ENCODE measurements at places on chromosomes 11 and 22.

GRCh38 chr11:31160504-31161422, 208.8 kb downstream of the DCDC1 start:
- DNase-seq: no peak

DNA sequence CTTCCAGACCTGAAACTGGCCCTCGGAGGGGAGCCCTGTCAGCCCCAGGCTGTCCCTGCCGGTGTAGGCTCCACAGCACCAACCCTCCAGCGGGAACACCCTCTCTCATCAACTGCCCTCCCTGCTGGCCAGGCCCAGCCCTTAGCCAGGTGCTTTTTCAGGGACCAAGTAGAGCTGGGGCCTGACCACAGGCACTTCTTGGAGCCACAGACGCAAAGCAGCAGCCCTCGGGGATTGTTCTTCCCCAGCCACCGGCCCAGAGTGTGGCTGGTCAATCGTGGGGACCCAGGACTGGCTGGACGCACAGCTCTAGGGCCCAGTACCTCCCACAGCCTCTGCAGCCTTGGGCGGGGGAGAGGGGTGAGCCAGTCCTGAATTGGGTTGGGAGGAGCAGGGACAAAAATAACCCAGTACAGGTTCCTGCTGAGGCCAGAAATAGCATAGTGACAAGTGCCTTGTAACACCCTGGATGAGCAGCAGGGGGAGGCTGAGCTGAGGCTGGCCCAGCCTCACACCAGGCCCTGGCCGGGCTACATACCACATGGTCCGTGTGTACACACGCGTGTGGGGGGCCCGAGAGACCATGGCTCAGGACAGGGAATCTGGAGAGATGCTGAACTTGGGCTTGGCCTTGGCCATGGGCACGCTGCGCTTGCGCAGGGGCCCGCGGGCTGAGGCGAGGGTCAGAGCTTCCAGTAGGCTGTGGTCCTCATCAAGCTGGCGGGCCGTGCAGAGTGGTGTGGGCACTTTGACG, 2.0 kb downstream of the KCNJ11 start:
- DNase-seq: peak; percentile 55

- no peak for DNase-seq
These were observed 197.5 kb downstream of the LARGE1 start for GRCh38 chr22:33722816-33723215.

DNA sequence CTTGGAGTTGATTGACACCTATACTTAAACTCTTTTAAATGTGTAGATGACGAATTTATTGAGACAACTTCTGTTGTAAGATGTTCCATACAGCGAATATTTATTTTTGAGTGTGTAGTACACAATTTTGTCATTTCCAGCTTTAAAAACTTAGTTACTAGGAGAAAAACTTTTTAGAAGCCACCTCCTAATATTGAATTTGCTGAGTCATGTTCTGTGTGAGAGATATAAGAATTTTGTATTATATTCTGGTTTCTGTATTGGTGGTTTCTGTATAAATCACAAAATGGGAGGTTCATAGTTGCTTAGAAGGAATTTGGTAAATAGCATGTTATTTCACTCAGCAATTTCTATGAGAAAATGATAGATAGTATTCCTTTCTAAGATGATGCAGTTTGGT, 171.3 kb downstream of the WNT11 start:
- DNase-seq: no peak

DNA sequence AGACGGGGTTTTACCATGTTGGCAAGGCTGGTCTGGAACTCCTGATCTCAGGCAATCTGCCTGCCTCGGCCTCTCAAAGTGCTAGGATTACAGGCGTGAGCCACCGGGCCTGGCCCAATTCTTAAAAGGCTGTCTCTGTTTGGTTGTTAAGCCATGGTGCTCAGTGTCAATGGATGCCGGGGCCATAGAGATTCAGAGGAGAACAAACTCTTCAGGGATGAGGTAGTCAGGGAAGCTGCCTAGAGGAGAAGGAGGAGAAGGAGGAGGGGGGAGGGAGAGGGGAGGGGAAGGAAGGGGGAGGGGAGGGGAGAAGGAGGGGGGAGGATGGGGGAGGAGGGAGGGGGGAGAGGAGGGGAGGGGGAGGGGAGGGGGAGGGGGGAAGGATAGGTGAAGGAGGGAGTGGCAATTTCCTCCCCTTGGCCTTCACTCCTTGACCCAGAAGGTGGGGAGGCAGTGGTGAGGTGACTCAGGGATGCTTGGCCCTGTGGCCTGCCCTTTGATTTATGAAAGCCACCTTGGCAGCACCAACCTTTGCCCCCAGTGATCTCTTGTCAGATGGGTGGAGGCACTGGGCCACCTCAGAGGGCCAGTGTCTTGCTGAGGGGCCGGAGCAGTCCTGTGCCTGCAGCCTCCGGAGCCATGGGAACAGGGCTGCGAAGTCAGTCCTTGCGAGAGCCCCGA, at the start of gene C11orf86:
Gene C11orf86, plus strand, starts transcription at position 581 of the 681 bp plus-strand sequence. Its CDS starts 59 bp downstream, at position 640.
- DNase-seq: no peak

GRCh38 chr11:46520971-46521745, 72.7 kb downstream of the AMBRA1 start:
- DNase-seq: no peak

- no peak for DNase-seq
These were observed 59.7 kb upstream of the LMO1 start for GRCh38 chr11:8323161-8323935.

DNA sequence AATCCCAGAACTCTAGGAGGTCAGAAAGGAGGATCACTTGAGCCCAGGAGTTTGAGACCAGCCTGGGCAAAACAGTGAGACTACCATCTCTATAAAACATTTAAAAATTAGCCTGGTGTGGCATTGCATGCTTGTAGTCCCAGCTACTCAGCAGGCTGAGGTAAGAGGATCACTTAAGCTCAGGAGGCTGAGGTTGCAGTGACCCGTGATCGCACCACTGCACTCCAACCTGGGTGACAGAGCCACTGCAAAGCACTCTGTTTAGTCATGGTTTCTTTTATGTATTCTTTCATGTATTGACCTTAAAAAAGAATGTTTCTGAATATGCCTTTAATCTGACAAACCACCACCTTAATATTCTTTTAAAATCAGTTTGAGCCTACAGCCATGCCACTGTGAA, 52.2 kb downstream of the BIRC2 start:
- no peak for DNase-seq

DNA sequence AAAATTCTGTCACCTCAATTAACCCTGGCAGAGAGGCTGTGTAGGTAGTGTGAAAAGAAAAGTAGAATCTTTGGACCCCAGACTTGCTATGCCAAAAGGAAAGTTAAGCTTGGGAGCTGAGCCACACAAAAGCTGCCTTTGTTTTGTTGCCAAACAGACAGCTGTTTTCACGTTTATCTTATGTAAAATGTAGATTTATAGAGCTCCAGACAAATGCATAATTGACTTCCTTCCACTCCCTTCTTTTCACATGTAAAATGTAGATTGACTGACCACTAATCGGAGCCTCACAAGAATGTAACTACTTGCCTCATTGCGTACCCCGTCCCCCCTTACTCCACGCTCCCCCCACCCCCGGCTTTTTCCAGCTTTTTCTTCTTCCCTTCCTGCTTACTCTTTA, 2302.2 kb upstream of the RAG2 start:
- DNase-seq: no peak

DNA sequence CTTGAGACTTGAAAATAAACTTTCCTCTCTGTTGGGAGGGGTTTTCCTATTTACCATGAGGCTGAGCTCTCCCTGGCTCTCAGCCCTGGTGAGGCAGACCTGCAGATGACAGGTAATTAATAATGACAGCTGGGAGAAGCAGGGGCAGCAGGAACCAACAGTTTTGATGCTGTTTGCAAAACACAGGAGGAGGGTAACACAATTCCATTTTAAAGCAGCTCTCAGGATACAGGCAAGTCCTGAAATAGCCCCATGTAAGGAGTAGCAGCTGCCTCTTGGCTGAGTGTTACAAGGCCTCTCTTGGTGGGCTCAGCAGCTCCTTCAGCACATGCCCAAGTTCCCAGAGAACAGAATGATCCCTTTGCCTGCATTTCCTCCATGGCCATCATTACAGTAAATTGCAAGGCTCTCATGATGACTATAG, 13.3 kb downstream of the PARVA start:
- DNase-seq: no peak

DNA sequence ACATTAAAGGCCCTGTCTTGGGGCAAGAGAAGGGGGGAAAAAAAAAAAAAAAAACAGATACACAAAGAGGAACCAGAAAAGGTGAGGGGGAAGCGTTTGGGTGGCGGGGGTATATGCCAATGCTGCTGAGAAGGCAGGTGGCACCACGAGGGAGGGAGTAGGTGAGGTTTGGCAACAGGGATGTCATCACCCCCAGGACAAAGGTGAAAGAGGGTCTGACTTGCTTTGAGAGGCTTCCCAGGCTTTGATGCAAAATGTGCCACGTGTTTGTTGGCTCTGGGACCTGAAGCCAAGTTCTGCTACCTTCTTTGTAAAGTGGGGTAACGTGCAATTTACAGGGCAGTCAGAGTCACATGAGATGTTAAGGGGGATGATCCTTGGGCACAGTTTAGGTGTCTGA, 4.1 kb downstream of the YPEL1 start:
- no peak for DNase-seq

GRCh38 chr11:46118702-46119351, 2.4 kb downstream of the PHF21A start:
- no peak for DNase-seq

DNA sequence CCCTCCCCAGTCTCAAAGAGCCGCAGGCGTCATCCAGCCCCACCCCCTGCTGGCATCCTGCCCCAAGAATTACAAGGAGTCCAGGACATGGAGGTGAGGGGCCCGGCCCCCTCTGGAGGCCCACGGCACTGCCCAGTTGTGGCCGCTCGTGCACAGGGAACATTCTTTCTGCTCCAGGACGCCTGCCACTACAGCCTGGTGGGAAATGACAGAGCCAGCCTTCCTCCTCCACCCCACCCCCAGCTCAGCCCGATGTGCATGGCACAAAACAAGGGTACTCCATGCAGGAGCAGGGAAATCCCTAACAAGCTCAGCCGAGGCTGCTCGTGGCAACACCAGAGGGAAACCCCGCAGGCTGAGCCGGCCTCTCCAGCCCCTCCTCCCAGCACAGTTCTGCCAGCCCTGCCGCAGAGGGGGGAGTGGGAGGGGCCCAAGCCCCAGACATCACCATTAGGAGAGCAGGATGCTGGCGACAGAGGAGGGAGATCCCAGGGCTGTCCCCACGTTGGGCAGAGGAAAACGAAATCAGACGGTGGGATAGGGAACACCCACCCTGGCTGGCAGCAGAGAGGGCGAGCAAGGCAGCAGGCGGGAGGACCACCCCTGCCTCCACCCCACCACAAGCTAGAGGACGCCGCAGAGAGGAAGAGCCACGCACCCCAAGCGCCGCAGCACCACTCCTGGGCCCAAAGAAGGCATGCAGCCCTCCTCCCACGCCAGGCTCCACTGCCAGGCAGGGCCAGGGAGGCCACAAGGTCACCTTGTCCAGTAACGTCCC, 10.0 kb downstream of the IGSF9B start:
- peak; percentile 65 for DNase-seq

DNA sequence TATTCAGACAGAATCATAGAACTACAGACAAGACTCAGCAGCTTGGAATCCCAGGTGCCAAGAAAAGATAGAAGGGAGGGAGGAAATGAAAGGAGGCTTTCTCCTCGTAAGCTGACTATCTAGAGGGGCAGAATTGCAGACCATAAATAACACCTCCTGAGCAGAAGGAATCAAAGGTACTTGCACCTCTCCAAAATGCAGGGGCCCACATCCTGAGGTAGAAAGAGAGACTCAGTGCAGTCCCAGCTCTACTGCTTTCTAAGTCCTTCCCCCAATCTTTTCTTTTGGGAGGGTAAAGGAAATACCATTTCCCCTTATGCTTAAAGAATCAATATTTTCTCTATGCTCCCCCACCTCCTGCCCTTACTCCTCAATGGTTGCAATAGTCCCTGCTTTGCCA, 55.2 kb downstream of the SYTL2 start:
- no peak for DNase-seq

DNA sequence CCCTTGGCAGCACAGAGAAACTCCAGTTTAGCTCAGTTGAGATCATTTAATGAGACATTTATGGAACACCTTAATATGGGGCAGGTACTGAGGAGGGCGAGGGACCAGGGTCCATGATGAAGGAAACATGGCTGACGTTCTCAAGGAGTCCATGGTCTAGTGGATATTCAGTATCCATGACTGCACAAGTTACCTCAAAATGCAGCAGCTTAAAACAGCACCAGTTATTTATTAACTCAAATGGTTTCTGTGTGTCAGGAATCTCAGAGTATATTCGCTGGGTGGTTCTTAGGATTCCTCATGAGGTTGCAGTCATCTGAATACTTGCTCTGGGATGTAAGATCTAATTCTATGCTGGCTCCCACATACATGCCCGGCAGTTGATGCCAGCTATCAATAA, 346.8 kb downstream of the LARGE1 start:
- DNase-seq: no peak

DNA sequence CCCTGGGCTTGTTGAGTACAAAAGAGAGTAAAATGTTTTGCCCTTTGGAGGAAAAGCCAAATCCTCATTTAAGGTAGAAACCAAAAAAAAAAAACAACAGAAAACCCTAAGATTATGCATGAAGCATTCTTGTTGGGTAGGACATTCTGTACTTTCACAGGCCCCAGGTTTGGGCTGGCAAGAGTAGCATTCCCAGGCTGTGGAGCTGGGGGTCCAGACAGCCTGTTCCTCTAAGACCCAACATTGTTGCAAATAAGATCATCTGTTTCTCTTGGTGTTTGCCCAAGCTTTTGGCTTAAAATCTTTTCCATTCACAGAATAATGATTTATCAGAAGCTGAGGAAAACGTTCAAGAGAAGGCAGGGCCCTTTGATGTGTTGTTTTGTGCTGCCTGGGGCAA, 123.8 kb downstream of the MICAL2 start:
- no peak for DNase-seq

DNA sequence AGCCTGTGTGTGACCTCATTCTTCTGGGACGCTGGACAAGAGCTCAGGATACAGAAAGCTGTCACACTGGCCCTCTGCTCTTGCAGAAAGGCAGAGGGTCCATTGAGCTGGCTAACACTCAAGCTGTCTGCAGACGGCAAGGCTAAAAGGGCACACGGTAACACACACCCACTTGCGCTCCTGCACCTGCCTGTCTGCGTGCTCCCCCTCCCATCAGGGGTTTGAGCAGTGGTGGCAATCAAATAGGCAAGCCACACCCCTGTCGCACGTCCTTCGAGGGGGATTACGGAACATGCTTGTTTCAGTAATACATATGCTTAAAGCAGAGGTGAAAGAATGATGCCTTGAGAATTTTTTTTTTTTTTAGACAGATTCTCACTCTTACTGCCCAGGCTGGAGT, 7.1 kb upstream of the QSER1 start:
- no peak for DNase-seq

GRCh38 chr11:127873478-127873877, 713.9 kb downstream of the ETS1 start:
- DNase-seq: no peak
